ENCODE measurements at places on chromosomes 5 and 9.

- no peak for DNase-seq
Measured at GRCh38 chr9:70472268-70473249, 58.1 kb upstream of the KLF9 start.

DNA sequence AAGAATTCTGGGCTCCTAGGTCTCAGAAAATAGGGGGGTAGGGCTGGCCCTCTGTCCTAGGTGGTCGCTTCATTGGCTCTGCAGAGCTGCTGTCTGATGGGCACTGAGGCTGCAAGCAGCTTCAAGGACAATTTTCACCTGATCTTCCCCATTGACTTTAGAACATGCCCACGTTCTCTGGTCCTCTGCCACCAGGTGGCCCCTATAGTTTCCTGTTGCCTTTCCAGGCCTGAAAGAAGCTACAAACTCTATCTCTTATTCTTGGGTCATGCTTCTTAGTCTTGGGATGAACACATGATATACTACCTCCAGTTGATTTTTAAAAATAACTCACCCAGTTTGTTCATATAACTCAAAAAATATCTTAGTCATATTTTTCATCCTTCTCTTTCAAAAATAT, 26.3 kb downstream of the SPZ1 start:
- DNase-seq, result no peak

DNA sequence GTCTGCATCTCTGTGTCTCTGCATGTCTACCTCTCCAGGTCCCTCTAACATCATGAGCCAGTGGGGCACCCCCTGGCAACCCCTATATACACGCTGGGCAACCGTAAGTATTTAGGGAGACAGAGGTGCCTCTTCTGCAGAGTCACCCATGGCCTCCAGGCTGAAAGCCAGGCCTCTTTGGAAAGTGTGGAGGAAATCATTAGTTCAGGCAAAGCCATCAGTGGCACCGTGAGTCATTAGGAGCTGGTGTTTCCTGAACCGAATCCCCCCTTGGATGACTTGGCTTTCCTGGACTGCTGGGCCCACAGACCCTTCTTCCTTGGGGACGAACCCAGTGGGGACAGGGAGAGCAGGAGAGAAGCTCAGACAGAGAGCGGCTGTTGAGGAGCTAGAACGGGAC, 174.8 kb downstream of the OLFM1 start:
- no peak for DNase-seq

GRCh38 chr9:104802110-104802509, 38.2 kb downstream of the NIPSNAP3B start:
- DNase-seq, result no peak

DNA sequence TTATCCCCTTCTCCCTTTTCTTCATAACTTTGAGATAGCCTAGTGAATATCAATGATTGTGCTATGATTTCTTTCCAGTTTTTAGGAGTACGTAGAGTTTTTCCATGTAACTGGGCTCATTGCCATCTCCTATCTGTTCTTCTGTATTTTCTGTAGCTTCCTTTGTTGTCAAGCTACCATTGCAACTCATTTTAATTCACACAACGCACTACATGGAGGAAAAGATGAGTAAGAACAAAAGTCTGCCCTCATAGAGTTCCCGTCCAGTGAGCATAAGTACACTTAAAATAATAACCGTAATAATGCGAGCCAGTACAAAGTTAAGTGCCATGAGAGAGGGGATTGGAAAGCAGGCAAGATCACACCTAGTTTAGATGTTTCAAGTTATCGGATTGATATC, 177.7 kb downstream of the PAM start:
- DNase-seq, result no peak

GRCh38 chr9:91151718-91152095, 210.0 kb downstream of the AUH start:
- DNase-seq, result no peak

DNA sequence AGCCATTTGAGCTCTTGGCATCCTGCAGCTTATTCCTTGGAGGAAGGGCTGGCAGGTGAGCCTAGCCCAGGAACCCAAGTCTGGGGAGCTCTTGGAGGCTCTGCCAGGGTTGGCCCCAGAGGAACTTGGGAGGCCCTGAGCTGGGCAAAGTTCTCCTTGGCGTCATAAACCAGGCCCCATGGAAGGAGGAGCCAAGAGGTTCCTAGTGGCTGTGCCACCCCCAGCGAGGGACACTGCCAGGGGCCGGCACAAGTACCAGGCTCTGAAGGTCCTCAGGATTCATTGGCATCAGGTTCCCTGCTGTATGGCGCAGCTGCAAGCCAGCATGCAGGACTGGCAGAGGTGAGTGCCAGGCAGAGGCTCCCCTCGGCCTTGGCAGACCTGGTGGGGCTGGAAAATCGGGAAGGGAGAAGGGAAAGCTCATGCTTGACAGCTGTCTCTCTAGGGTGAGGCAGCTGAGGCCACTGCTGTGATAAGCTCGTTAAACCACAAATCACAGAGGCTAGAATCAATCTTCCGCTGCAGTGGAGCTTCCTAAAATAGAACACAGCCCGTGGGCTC, 54.6 kb upstream of the SYNPO start:
- DNase-seq, result no peak

GRCh38 chr5:72194846-72195245, 87.6 kb downstream of the MAP1B start:
- DNase-seq, result no peak

GRCh38 chr9:114559830-114560513, 27.6 kb upstream of the ATP6V1G1 start:
- DNase-seq, result no peak

DNA sequence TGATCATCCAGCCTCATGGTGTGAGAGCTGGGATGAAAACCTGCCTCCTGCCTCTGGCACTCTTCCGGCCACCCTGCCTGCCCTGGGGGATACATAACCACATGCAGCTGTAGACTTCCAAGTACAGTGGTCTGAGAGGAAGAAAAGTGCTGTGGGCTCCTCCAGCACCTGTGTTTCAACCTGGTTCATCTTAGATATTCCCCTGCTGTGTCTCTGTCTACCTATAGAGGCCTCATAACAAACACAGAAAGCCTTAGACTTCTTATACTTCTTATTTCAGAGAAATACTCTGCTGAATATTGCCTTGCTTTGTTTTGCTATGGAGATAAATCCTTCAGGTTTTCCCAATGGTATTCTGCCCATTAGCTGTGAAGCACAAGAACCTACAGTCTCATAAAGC, 19.6 kb upstream of the TNFAIP8 start:
- no peak for DNase-seq

GRCh38 chr9:111039231-111039906, 1.1 kb upstream of the LPAR1 start:
- DNase-seq, result no peak

GRCh38 chr5:59645380-59645779, 248.1 kb downstream of the PDE4D start:
- no peak for DNase-seq

GRCh38 chr5:124733329-124733650, 13.1 kb downstream of the ZNF608 start:
- DNase-seq, result no peak

DNA sequence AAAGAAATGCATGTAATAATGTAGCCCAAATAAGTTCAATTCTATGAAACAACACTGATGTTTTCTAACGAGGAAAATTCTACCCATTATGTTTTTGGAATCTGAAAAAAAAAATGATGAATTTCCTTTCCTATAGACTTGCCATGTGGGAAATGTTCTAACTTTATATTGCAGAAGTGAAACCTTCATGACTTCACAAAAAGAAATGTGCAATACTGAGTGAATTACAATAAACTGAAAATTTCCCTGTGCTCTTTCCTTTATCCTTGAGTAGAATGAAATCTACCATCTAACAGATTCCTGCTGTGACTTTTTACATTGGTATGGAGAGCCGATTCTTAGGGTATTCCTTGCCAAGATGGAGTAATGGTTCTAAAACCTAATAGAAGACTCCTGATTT, 1622.5 kb downstream of the MAT2B start:
- no peak for DNase-seq

- no peak for DNase-seq
Measured at GRCh38 chr9:70595211-70595610, 180.8 kb upstream of the KLF9 start.

GRCh38 chr9:37148181-37148580, 27.8 kb downstream of the ZCCHC7 start:
- no peak for DNase-seq

DNA sequence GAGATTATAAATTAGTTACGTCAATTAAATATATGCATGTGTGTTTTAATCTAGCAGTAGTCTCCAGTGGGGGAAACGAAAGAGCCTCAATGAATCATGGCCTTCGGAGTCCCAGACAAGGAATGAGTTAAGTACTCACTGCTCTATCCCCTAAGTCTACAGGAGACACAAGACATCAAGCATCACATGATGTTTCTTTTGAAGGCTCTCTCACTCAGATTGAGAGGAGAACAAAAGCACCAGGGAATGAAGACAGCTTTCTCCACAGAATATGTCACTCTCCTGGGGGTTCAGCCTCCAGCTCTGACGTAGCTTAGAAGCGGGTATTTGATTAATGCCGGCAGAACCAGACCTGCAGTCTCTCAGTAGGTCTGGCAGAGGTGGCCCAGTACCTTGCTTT, 381.4 kb downstream of the ACTL7B start:
- DNase-seq, result no peak

- DNase-seq, result no peak
Measured at GRCh38 chr9:116661037-116661954, 25.8 kb upstream of the TRIM32 start.

- no peak for DNase-seq
Measured at GRCh38 chr5:173970878-173971650, 17.9 kb upstream of the C5orf47 start.

Data from breast epithelium (tissue), 4 donors.